Stimulated activated naive CD8-positive, alpha-beta T cell treated with anti-CD3 and anti-CD28 coated beads, Interleukin-15, Interleukin-2, amounts not matched to agents 100 U/mL and 50 U/mL, for 24 hours (primary cell): ENCODE measurements at places on chromosomes 2 and 18.

GRCh38 chr2:236363711-236364277, 99.6 kb upstream of the ASB18 start:
- DNase-seq: no peak

GRCh38 chr2:108583903-108584520, 49.7 kb downstream of the LIMS1 start:
- DNase-seq: peak; percentile 49

- no peak for DNase-seq
Observed at GRCh38 chr18:74929110-74929509, 279.8 kb downstream of the PTGR3 start.

- no peak for DNase-seq
Observed at GRCh38 chr2:135926605-135927004, 50.4 kb upstream of the MCM6 start.

GRCh38 chr2:196696423-196697079, 57.0 kb downstream of the CCDC150 start:
- no peak for DNase-seq

- DNase-seq: no peak
Observed at GRCh38 chr18:71951001-71951400, 593.1 kb downstream of the CBLN2 start.

GRCh38 chr2:188557081-188557480, 265.4 kb downstream of the GULP1 start:
- no peak for DNase-seq

GRCh38 chr2:45850558-45850957, 199.1 kb downstream of the PRKCE start:
- DNase-seq: no peak

DNA sequence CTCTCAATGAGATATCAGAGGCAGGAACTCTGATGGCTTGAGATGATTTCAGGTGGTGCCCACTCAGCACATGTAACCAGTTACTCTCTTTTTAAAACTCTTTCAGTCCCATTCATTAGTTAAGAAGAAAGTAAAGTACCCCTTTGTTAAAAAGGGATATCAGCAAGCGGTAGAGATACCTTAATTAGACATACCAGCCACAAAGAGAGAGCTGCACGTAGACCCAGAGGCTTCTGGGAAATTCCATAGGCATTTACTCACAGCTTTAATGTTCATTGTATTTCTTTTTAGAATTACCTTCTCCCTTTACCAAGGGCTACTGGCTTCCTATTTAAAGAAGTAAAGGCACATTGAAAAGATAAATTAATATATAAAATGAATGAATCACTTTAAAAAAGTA, 63.3 kb downstream of the LYPD6B start:
- DNase-seq: no peak

- no peak for DNase-seq
Observed at GRCh38 chr2:108969856-108970255, 19.2 kb downstream of the EDAR start.

DNA sequence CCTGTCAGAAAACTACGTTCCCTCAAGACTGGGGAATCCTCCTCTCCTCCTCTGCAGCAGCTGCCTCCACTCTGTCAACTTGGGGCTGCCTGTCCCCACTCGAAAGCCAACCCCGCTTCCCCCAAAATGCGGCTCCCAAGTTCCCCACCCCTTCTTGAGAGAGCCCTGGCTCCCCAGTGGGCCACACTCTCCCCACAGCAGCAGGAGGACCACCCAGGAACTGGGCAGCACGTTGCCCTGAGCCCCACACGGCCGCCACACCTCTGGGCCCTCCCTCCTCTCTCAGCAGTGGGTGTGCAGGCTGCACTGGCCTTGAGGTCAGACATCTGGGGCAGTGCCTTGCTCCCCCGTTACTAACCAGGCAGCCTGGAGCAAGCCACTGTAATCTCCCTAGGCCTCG, 9.6 kb upstream of the TEX51 start:
- DNase-seq: no peak

- DNase-seq: no peak
Observed at GRCh38 chr2:152186262-152186661, 10.7 kb upstream of the STAM2 start.

GRCh38 chr2:230974096-230974913, 21.6 kb upstream of the SPATA3 start:
- DNase-seq: peak; percentile 86

GRCh38 chr2:26537826-26538475, 60.0 kb upstream of the OTOF start:
- DNase-seq: no peak

- peak; percentile 17 for DNase-seq
Observed at GRCh38 chr18:62596145-62597005, 73.5 kb downstream of the ZCCHC2 start.

DNA sequence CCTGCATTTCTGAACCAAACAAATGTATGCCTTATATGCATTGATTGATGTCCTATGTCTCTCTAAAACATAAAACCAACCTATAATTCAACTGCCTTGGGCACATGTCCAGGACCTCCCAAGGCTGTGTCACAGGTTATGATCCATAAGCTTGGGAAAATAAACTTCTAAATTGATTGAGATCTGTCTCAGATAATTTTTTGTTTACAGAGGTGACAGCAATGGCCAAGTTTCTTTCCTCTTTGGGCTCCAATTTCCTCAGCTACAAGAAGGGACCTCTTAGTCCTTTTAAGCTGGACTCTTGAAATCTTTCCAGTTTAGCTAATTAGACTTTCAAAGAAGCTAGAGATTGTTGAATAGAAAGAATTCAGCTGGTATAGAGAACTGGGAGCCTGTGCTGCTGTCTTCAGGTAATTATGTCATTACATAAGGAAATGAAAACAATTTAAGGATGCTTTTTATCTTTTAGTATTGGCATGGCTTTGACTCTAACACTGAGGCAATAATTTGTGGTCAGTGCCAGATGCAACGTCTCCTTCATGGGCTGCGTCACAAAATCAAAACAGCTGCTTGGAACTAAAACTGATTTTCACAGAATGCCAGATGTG, 412.1 kb upstream of the TRIB2 start:
- no peak for DNase-seq

DNA sequence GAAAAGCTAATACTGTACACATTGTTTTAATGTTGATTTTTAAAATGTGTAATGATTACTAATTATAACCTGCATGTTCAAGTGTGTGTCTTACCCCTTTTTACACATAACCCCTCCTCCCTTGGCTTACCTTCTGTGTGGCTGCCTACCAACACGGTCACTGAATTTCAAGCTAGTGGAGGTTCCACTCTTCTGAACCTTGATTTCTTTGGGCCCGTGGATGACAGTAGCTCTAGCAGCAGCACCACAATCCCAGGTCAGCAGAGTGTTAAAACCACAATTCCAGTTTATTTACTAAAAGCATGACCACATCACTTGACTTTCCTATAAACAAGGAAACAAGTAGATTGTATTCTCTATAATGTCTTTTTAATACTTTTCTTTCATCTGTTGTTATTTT, 56.9 kb downstream of the AFTPH start:
- DNase-seq: no peak

DNA sequence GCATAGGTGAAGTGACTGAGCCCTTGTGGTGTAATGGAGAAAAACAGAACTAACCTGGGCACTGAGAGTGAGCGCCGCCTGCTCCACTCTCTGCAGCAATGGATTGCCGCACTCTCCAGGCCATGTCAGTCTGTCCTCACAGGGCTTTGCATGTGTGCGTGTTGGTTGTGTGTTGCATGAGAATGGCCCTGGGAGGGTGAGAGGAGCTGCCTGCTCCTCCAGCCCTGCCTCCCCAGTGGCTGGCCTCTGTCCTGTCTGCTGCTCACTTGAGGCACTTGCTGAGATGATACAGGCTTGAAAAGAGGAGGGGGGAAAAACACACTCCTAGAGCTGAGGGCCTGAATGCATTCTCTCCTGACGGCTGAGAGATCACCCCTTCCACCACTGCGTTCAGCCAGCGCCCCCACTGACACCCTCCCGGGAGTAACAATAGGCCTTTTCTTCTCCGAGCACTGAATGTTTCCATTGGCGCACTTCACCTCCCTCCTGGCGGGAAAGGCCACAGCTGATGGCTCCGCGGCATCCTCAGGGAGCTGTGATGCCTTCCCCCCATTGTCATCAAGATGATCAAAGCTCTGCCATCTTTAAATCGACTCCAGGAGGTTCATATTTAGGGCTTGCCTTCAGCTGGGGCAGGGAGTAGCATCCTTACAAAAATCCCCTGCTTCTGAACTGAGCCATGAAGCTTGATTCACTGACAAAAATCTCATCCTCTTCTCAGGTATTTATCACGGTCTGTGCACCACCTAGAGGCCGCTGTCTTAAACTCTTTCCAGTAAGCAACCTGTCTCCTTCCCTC, 49.9 kb upstream of the DAPL1 start:
- peak; percentile 22 for DNase-seq

DNA sequence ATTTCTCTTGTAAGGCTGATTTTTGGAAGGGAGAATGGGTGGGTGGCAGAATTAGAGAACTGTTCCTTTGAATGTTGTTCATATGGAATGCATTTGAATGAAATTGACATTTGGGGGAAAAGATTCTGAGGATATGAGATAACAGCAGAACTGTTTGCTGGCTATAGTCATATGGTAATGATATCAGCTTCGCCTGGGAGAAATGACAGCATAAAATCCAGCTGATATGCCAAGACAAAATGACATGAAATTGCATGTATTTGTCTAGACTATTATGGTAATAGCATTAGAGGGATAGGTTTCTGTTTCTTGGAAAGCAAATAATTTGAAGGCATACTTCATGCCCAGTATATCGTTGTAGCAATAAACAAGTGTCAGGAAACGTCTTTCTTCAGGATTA, 150.8 kb upstream of the SPATS2L start:
- no peak for DNase-seq

DNA sequence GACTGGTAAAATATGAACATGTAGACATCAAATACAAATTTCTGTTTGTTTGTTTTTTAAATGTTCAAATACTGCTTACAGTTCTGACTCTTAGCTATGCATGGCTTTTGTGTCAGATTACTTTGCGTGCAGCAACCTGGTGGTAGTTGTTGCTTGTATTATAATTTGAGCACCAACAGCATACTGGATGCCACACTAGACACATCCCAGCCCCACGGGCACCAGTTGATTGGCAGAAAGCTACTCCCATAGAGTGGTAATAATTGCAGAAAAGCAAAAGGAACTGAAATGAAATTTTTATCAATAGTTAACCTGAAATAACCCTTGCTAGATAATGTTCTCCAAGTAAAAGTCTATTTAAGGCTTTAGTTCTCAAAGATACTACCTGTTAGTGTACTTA, 91.6 kb downstream of the EHBP1 start:
- DNase-seq: no peak

DNA sequence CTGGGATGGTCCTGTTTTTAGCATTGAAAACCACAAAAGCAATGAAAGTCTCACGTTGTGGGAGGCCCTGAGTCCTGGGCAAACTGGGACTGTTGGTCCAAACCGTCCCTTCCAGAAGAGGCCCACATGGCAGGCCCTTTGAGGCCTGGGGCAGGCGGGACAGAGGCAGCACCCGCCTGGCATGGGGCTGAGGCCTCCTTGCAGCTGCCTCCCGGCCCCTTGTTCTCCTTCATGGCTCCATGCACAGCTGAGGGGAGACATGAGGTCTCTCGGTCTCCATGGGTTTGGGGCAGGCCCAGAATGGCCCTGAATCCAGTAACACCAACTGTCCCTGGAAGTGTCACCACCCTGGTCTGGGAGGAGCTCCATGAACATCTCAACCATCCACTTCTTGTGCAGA, 61.9 kb downstream of the RRM2 start:
- DNase-seq: no peak
